CD4-positive, alpha-beta T cell treated with Interleukin-1 beta for 1 hour (primary cell): ENCODE measurements at places on chromosomes 5 and 9.

GRCh38 chr5:58181578-58182286 is 278.2 kb downstream of the PLK2 start:
- DNase-seq: no peak

DNA sequence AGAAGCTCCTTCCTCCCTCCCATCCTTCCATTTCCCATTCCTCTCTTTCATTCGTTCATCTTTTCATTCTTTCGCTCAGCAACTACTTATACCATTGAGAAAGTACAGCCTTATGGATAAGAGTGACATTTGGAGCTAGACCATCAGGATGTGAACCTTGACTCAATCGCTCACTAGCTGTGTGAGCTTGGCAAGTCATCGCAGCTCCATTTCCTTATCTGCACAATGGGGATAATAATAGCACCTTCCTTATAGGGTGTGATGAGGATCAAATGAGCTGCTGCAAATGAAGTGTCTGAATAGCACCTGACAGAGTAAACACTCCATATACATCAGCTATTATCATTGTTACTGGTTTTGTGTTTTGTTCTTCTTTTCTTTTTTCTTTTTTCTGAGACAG is 28.1 kb upstream of the SYNPO start:
- DNase-seq: no peak

DNA sequence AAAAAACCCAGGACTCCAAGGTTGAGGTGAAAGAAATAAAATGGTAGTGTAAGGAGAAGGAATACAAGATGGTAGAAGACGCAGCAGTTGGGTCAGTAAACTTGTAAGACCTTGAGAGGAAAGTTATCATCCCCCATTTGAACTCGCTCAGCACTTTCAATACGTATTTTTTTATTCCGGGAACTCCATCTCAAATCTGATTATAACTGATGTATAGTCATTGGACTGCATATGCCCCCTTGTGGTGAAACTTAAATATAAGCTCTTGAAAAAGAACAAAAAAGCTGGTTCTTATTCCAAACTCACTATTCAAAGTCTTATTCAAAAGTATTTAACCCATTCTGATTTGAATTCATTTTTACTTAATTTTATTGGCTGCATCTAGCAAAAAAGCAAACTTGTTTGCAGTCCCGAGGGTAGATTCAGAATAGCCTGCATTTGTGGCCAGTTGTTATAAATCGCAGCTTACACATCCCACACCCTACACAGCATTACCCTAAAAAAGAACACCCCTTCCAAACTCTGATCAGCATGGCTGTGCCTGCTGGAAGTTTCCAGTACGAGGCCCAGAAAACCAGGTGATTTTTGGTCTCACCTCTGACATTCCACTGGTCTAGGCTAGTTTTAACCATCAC is 118.0 kb downstream of the ESM1 start:
- peak; percentile 66 for DNase-seq

- no peak for DNase-seq
Measured at GRCh38 chr5:143074414-143074996, 304.3 kb downstream of the ARHGAP26 start.

- no peak for DNase-seq
Measured at GRCh38 chr5:90690307-90690706, 131.7 kb downstream of the ADGRV1 start.

- no peak for DNase-seq
Measured at GRCh38 chr5:143992496-143992895, 178.0 kb downstream of the YIPF5 start.

- no peak for DNase-seq
Measured at GRCh38 chr5:145991044-145991575, 54.7 kb downstream of the SH3RF2 start.

- DNase-seq: no peak
Measured at GRCh38 chr5:107557051-107557658, 113.6 kb downstream of the EFNA5 start.

DNA sequence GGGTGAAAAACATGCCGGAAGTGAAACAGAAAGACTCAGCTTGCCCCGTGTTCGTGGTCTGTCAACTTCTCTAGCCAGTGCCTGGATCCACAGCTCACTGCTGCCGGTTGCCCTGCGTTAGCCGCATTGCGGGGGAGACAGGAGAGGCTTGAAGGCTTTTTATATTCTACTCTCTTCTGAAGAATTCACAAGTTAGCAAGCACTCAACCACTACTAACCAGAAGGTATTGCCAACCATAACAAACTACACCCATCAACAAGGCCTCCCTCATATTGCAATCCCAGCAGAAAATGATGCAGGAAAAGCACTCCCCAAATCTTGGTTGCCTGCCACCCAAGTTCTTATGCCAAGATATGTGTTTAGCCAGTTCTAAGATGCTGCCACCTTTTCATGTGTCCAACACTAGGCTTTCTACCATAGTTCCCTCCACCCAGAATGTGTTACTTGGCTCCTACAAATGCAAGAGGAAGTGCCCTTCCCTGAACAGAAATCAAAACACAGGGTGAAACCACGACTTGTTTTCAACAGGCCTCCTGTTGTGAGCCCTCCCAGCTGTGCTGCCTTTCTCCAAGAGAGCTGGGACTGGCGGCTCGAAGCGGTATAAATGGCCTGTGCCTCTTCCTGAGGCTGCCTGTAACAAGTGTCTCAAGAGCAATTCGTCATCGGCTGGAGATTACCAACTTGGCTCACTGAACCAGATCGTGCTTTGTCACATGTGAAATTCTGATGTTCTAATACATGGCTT is 129.0 kb downstream of the SNX18 start:
- DNase-seq: peak; percentile 78

GRCh38 chr5:179292202-179292601 is 53.1 kb downstream of the ADAMTS2 start:
- no peak for DNase-seq

- no peak for DNase-seq
Measured at GRCh38 chr9:36416890-36417289, 16.8 kb upstream of the RNF38 start.

DNA sequence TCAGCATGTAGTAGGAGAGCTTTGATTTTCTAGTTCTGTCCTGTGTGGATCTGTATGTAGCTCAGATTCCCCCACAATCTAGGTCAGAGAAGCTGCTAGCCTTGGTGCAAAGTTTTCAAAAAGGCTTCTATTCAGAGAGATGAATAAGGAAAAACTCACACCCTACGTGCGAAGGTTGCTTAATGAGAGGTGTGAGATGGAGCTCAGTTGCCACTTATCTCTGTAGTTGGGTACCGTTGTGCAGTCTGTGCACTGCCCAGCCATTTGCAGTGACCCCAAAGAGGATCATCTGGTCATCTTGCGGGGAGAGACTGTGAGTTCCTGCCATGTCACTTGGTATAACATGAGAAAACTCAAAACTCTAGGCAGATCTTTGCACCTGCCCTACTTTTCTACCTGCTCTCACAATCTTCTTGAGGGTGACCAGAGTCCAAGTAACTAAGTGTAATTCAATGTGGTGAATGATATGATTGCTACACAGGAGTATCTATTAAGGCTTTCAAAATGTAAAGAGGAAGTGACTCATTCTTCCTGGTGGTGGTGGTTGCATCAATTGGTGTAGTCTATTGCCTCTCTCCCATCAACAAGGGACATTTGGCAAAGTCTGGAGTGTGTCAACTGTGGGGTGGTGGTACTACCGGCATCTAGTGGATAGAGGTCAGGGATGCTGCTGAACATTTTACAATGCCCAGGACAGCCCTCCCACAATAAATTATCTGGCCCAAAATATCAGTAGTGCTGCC is 65.2 kb downstream of the TMC1 start:
- DNase-seq: peak; percentile 68

GRCh38 chr9:31715250-31715649 is 669.2 kb upstream of the ACO1 start:
- DNase-seq: no peak

DNA sequence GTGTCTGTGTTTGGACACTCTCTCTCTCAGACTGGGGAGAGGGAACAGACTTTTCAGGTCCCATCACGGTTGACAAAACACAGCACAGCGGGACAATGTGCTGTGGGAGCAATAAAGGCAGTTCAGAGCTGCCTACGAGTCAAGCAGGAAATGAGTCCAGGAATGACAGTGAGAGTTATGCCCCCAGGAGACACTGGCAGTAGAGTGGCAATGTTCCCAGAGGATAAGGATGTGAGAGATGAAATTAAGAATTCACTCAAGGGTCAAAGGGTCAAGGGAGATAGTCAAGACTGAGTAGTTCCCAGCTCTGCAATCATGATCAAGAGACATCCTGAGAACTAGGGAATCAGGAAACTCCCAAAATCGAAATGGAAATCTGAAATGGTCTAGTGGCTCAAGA is 156.1 kb downstream of the LURAP1L start:
- DNase-seq: no peak

- peak; percentile 65 for DNase-seq
Measured at GRCh38 chr9:33161011-33161588, 6.0 kb downstream of the B4GALT1 start.

DNA sequence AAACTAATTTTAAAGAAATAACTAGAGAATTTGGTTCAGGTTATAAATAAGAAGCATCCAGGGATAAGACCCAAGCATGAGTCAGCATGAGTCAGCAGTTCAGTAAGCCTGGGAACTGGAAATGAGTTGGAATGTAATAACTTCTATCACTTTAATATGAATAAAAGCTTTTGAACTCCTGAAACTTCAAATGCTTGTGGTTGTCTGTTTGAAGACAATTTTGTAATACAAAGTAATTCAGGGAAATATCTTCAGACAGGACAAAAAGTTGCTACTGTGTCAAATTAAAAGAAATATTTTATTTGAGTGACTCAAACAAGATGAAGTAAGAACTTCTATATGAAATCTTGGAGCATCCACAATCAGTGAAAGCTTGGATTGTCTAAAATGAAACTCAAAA is 331.2 kb upstream of the DAB2 start:
- DNase-seq: no peak

GRCh38 chr9:114417511-114417910 is 29.7 kb upstream of the AKNA start:
- no peak for DNase-seq

DNA sequence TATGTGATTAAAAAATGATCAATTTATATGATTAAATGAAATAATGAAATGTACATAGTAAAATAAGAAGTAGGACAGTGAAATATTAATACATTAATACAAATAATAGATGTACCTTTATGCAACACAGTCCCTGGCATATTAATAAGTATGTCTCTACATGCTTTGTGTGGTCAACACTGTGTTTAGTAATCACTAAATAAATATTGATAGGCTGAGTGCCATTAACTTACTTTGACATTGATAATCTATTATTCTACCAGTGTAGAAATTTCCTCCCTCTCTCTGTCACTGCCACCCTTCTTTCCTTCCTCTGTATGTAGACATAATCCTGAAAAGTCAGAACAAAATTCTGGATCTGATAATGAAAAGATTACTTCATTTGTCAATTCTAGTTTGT is 43.7 kb downstream of the RNF180 start:
- no peak for DNase-seq

- DNase-seq: no peak
Measured at GRCh38 chr9:112731971-112732370, 14.1 kb upstream of the INIP start.

- no peak for DNase-seq
Measured at GRCh38 chr9:96161819-96162218, 140.2 kb downstream of the HSD17B3 start.

DNA sequence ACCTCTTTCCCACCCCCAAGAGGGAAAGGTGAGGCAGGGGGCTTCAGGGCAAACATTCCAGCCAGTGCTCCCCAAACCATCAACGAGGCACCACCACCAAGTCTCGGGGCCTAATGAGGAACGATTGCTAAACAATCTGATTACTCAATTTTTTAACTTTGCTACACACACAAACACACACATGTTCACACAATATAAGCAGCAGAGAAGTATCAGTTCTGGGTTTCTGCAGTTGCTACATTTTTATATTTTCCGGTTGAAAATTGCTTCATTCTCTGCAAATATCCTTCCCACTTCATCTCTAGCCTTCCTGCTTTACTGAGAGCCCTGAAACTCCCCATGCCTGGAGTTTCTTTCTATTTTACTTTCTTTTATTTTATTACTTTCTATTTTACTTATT is 60.2 kb downstream of the FEM1C start:
- no peak for DNase-seq

GRCh38 chr9:95058121-95058785 is 259.3 kb downstream of the FANCC start:
- no peak for DNase-seq

DNA sequence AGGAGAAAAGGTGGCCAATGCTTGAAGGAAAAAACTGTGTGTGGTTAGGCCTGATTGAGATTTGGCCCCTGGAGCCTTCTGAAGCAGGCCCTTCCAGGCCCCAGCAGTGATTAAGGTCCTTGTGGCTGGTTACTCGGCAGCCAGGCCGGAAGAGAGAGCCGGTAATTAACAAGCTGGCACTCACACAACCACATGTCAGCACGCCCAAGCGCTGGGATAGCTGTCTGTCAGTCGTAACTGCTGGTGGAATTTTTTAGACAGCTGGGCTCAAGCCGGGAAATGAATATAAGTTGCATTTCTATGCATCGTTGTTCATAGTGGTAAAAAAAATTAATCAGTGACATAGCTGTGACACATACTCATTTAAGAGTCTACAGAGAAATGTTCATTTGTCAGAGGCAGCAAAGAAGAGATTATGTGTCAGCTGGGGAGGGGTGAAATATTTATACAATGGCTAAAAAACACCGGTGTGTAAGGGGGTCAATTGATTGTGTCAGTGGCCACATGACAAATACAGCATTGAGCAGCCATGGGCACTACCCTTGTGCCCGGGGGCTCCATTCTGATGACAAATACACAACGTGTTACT is 13.7 kb upstream of the ARAP3 start:
- no peak for DNase-seq

GRCh38 chr9:4596165-4596922 is 65.8 kb upstream of the PLPP6 start:
- peak; percentile 64 for DNase-seq

DNA sequence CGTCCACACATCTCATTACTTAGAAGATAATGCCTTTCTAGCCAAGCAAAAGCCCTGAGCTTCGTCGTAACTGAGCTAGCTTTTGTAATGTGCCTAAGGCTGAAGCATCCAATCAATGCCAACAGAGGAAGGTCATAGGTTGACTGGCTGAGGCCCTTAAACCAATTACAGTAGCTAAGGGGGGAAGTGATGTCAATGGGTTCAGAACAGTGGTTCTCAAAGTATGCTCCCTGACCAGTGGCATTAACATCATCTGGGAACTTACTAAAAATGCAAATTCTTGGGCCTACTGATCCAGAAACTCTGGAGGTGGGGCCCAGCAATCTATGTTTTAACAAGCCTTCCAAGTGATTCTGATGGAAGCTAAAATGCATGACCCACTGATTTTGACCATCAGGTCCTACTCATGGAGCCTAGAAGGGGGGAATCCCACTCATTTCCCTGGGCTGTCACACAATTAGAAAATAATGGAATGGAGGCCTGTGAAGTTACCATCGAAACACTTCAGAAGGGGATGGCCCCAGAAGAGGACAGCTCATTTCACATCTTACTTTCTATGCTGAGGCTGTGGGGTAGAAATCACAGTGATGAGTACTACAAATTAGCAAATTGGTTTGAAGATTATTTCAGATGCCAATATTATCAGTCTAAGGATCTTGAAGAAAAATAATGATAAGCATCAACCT is 4.8 kb upstream of the VLDLR start:
- DNase-seq: no peak

- no peak for DNase-seq
Measured at GRCh38 chr5:167905919-167906853, 385.3 kb upstream of the WWC1 start.
